ENCODE measurements at places on chromosomes 16 and 17.
A peak's percentile ranks its signal among the peaks of the same experiment; 100 is the strongest.

GRCh38 chr16:87143661-87144121, 173.5 kb downstream of the C16orf95 start:
- DNase-seq, result no peak

DNA sequence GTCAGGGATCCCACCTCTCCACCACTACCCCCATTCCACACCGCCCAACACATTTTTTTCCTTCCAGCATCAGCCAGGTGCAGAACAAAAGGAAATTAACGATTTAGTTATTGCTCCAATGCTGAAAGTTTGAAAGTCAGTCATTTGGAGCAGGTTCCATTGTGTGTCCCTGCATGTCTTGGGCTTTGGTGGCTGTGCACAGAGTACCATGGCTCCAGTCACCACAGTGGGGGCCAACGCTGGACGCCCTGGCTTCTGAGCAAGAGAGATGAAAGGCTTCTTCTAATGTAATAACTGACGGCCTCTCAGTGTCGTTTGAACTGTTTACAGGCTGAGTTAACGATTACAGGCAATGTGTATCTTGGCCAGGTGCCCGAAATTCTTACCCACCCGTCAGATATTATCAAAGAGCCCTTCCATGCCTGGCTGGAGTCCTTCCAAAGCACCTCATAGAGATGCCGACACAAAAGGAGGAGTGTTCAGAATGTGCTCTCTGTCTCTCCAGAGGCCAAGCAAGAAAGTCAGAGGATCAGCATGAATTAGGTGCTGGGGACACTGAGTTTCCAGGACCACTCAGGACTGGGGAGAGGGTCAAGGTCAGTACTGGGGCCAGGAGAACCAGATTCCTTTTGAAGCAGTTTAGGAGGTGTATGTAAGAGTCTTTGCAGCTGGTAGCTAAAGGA, 25.9 kb downstream of the RNF43 start:
- no peak for DNase-seq

- no peak for DNase-seq
These were observed 51.5 kb downstream of the GTF3C1 start for GRCh38 chr16:27498031-27498825.

- DNase-seq, result no peak
These were observed 265.8 kb upstream of the ELAC2 start for GRCh38 chr17:13283606-13284005.

DNA sequence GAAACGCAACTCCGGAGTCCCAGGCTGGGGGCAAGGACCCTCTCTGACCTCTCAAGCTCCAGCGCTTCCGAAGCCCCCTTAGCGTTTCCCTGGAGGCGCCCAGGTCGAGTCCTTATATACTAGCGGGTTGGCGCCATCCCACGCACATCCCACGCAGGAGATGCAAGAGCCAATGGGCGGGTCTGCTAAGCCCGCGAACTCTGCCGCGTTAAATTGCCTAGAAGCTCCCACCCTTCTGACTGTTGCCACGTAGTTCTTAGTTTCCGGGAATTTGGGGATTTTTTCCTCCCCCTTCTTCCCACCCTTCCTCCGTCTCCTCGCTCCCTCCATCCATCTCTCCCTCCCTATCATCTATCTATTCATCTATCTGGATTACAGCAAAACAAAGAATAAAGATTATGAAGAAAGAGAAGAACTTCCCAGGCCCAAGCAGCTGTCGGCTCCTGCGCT, at the start of gene SLFN11:
Gene SLFN11 (minus strand): TSS at position 88 of the 450 bp plus-strand sequence. CDS start 9,814 bp downstream, outside the sequence.
- DNase-seq, result peak; percentile 68

DNA sequence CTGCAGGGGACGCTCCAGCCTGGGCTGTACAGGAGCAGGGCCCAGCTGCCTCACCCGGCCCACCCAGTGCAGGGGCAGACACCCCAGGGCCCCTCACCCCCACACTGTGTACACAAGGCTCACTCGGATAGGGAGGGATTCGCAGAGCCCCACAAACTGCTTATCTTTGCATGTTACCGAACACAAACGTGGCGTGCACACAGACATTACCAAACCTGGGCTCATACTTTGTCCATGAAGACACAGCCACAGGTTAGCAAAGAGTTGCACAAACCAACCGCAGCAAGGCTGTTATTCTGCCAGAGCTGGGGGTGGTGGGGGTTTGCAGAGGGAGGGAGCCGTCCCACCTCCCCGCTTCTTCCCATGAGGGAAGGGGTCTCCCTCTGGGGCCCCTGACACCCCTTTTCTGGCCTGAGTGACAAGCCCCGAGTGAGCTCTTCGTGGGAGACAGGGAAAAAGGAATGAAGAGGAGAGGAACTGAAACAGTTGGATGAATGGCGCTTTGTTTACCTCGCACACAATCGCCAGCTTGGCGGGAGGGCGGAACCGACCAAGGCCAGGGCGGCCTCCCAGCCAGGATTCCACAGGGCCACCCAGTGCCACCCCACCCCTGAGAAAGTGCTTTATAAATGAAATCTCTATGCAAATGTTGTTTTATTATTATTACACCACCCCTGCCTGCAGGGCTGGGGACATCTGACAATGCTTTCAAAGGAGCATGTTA, 434 bp upstream of the CPSF4L start:
- no peak for DNase-seq

DNA sequence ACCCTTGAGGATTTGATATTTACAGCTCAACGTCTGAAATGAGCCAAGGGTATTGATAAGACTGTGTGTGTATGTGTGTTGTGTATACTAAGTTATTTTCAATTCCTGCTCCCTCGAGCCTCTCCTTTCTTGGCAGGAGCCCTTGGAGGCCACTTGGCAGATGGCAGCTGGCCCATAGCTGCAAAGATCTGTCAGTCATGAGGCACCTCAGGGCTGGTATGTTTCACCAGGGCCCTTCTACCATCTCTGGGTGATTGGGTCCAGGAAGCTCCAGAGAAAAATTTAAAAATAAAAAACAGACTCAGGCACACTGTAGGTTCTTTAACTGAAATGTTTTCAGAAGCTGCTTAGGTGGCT, 355.7 kb downstream of the HAPSTR1 start:
- no peak for DNase-seq

GRCh38 chr17:2521257-2521656, 9.6 kb upstream of the METTL16 start:
- no peak for DNase-seq

DNA sequence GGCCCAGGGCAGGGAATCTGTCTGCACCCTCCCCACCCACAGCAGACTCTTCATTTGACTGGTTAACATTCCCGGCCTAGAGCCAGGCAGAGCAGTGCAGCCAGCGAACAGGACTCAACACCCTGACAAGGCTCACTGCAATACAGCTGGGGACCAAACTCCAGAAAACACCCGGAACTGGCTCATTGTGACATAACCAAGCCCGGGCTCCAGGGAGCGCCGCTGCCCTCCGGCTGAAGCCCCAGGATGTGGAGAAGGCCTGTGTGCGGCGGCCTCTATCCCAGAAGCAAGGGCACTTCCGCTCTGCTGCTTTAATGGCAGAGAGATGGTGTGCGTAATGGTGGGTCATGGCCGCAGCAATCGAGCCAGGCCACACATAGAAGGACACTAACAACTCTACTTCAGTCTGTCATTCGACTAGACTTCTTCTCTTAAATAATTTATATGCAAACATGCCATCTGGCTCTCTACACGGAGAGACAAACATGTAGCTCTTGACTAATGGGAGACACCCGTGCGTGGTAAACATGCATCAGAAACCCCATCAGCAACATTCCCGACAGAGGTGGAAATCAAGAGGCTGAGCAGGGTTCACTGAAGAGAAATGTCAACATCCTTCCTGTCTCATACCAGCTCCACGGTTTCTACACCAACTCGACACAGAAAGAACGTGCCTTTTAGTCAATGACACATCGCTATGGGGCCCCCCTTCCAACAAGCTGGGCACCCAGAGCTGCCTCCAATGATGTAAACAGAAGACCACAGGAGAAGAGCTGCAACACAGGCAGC, 18.0 kb downstream of the KLHDC4 start:
- DNase-seq, result no peak

GRCh38 chr17:9021992-9022572, 772 bp downstream of the NTN1 start:
- DNase-seq, result no peak

GRCh38 chr17:78717431-78717980, 64.6 kb downstream of the CYTH1 start:
- no peak for DNase-seq

DNA sequence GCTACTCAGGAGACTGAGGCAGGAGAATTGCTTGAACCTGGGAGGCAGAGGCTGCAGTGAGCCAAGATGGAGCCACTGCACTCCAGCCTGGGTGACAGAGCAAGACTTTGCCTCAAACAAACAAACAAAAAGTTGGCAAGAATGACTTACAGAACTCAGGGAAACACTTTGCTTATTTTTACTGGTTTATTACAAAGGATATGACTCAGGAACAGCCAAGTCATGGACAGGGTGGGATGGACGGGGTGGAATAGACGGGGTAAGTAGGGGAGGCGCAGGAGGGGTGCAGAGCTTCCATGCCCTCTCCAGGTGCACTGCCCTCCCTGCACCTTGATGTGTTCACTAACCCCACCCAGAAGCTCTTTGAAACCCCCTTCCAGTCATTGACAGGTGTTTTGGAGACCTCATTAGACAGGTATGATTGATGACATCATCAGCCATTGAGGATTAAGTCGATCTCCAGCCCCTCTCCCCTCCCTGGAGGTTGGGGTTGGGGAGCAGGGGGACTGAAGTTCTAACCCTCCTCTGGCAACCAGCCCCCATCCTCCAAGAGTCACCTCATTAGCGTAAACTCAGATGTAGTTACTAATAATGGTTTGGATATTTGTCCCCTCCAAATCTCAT, 41.3 kb upstream of the ZCCHC14 start:
- DNase-seq, result no peak

DNA sequence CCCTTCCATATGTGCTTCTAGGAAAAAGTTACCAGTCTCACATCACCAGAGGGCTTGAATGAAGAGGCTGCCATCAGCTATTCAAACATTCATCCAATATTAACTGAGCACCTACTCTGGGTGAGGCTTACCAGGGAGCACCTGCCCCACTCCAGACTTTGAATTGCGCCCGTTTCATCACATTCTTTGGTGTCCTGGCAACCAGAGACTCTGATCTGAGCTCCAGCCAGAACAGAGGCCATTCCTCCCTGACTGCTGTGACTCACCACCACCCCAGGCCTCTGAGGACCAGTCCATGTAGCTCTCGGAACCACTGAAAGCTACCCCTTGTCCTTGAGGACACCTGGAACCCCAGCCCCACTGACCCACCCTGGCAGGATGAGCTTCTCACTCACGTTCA, at the start of gene C16orf96:
Gene C16orf96 (plus strand): TSS at position 229 of the 400 bp plus-strand sequence. CDS start 150 bp downstream, at position 379.
- DNase-seq, result no peak

GRCh38 chr17:7897090-7897489, 8.5 kb downstream of the CHD3 start:
- no peak for DNase-seq

DNA sequence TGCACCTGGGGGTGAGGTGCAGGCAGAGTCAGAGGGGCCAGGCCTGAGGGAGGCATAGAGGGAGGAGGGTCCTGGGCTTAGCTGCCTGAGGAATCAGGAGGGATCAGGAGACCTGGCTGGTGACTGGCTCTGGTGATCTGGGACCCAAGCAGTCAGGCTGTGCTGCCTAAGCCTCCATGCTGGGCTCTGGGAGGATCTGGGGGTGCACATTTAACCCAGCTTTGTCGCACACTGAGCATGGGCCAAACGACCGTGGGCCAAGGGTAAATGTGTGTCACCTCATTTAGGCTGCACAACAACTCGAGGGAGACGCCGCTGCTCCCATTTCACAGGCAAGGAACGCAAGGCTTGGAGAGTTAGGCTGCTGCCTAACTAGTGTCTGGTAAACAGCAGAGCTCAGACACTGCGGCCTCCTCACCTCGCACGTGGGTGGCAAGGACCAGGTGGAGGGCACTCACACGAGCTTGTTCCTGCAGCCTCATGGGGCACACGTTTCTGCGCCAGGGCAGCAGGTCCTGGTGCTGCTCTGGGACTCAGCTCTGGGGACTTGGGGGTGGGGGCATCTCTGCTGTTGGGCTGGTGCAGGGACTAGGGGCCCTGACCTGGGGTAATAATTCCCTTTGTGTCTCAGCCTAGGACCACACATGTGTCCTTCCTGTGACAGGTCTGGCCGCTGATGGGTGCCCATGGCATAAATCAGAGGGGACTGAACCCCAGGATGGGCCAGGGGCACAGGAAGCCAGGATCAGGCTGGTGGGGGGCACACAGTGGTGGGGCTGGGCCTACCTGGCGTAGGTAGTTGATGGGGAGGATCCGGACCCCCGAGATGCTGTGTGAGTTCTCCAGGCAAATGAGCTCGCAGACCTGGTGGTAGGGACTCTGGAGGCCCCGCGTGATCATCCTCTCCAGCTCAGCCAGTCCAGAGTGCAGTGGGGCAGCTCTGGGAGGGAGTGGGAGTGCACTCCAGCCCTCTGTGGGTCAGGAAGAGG, 18.7 kb downstream of the TMEM235 start:
- DNase-seq, result no peak

GRCh38 chr17:4519361-4519788, 20.7 kb downstream of the SPNS2 start:
- DNase-seq, result no peak

GRCh38 chr17:45110676-45111611, 21.4 kb downstream of the PLCD3 start:
- no peak for DNase-seq

GRCh38 chr16:82835487-82836155, 208.9 kb downstream of the CDH13 start:
- no peak for DNase-seq

DNA sequence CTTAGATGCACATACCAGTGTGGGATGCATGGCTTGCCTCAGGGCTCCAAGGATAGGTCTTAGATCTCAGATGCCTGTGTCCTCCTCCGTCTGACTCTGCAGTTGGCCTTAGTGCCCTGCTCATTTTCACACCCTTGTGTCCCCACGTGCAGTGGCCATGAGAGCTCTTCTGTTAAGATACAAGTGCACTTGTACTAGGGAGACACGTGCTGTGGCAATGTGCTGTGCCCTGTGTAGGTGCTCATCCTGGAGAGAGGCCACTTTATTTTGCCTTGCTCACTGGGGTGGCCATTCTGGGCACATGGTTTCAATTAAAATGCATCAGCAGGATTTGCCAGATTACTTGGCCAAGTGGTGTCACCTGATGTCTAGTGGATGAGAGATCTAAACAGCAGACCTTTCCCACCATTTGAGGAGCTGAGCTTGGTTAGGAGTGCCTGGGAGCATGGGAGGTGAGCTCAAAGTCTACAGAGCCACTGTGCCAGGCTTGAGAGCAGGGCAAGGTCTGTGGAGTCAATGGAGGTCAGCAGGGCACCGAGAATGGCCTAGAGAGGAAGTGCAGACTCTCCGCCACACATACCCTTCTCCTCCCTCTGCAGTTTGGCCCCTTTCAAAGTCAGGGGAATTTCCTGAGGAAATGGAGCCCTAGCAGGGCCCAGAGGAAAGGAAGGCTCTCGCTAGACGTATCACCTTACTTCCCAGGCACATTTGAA, 25.2 kb upstream of the SMPD3 start:
- no peak for DNase-seq

GRCh38 chr17:37089956-37090355, 141.2 kb downstream of the AATF start:
- DNase-seq, result peak; percentile 38

- DNase-seq, result no peak
These were observed 70.3 kb downstream of the SDR42E1 start for GRCh38 chr16:81940781-81941560.

Data from stimulated activated CD8-positive, alpha-beta memory T cell treated with anti-CD3 and anti-CD28 coated beads, Interleukin-4, amount 100 ng/mL, for 1 hour (primary cell).